ENCODE measurements at places on chromosomes 3 and 15. TPM values are rescaled to one million over a fixed set of nuclear protein-coding genes. Genes with fewer than 3 reads are reported as not detected.

PML gene
- 134 TPM for total RNA-seq

GRCh38 chr15:88874275-88874674 lies 21.1 kb downstream of the HAPLN3 start:
- no peak for DNase-seq

HIGD2B gene
- total RNA-seq = under 0.01 TPM

DNA sequence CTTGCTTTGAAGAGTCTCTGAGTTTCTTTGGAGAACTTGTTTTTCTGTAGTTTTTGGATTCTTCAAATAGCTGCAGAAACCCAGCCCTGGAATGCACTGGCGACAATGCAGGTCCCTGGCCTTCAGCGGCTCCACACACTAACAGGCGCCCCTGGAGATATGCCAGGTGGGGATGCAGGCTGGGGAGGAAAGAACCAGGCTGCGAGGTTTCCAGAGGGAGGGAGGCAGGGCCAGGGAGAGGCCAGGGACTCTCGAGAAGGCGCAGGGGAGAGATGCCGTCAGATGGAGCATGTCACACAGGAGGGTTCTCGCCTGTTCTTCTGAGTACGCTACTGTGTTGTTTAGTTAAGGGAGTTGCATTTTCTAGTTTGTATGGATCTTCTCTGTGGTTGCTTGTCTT lies 283.1 kb downstream of the GABRG3 start:
- DNase-seq = no peak

DNA sequence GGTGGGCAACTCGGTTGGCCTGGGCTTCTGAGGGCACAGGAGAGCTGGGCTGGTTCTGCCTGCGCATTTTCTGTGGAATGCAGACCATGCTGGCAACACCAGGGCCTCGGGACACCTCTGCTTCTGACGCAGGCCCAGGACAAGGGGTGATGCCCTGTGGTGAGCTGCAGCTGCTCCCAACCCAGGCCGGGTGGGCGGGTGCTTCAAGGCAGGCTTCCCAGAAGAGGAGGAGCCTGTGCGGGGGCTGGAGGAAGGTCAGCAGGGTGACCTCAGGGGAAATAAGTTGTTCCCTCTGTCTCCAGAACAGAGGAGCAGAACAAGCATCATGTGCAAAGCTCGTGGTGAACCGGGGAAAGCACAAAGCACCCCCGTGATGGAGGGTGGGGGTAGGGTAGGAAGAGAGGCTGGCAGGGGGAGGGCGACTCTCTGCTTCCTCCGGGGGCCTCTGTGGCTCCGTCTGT lies 11.0 kb upstream of the PLXNA1 start:
- no peak for DNase-seq

CDCP1 gene
- total RNA-seq = 14.0 TPM

- no peak for DNase-seq
Measured at GRCh38 chr15:25230442-25230841, 208.4 kb downstream of the UBE3A start.

DNA sequence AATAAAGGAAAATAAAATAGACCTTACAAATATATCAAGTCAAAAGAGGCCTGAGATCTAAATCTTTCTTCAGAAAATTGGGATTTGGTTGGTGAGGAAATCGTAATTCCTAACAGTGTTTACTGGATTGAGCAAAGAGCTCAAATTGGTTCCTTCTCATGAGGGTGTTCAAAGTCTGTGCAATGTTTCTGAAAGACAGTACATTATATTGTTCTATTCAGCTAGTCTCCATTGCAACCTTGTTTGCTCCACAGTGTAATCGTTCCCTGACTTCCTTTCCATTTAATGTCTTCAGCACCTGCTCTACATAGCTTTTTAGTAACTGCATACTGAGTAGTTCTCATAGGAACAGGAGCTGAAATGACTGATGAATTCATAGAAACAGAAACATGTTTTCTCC lies 326.8 kb downstream of the SUCLG2 start:
- DNase-seq = no peak

- no peak for DNase-seq
Measured at GRCh38 chr15:73326157-73326556, 42.6 kb downstream of the HCN4 start.

- DNase-seq = no peak
Measured at GRCh38 chr3:13891492-13892073, 11.7 kb upstream of the WNT7A start.

- DNase-seq = no peak
Measured at GRCh38 chr3:191444569-191444968, 16.4 kb upstream of the PYDC2 start.

WDR72 gene
- 12.7 TPM for total RNA-seq

SUCNR1 gene
- 1.6 TPM for total RNA-seq

- peak; percentile 41 for DNase-seq
Measured at GRCh38 chr15:68431792-68432401, at the start of gene ITGA11. Gene ITGA11, minus strand, starts transcription at chr15:68432163. Its CDS starts 97 bp downstream, at chr15:68432066.

A4GNT gene
- total RNA-seq = not detected

DNA sequence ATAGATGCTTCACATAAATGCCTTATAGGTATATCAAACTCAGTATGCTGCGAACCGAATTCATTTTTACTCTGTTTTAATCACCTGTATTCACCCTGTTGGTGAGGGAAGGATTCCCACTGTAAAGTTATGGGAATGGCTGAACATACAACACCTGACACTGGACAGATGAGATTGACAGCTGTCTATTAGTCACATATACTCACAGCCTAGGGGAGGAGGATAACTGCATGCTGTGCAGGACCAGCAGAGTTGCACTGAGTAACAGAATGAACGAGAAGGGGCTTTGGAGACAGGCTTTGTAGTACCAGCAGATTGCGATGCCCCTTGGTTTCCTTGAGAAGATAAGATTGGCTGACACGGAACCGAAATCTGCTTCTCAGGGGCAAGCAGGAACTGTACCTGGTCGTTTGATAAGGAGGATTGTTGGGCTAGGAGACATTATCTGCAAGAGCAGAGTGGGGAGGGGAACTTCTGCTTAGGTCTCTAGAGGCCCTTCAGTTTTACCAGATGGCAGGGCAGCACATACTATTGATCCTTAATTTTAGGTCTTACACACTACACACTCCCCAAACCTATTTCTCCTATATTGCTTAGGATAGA lies 43.5 kb upstream of the SLC22A13 start:
- DNase-seq = peak; percentile 25

- DNase-seq = no peak
Measured at GRCh38 chr3:13498354-13499060, 18.4 kb downstream of the HDAC11 start.

DNAJB11 gene
- 23.4 TPM for total RNA-seq

GP5 gene
- 0.27 TPM for total RNA-seq

C3orf70 gene
- under 0.01 TPM for total RNA-seq

DUOXA1 gene
- under 0.01 TPM for total RNA-seq

- no peak for DNase-seq
Measured at GRCh38 chr3:32229565-32229964, 8.9 kb upstream of the CMTM8 start.

GRCh38 chr3:146817704-146818103 lies 212.6 kb upstream of the PLSCR5 start:
- no peak for DNase-seq

GRCh38 chr3:129619726-129620162 lies 13.3 kb upstream of the PLXND1 start:
- DNase-seq = no peak

FANCD2OS gene
- not detected for total RNA-seq

RPSA gene
- 2,792 TPM for total RNA-seq

PLA2G4D gene
- not detected for total RNA-seq

- no peak for DNase-seq
Measured at GRCh38 chr15:95174301-95175259, 943.2 kb downstream of the MCTP2 start.

GXYLT2 gene
- total RNA-seq = 0.27 TPM

LRRC3B gene
- total RNA-seq = under 0.01 TPM

DNA sequence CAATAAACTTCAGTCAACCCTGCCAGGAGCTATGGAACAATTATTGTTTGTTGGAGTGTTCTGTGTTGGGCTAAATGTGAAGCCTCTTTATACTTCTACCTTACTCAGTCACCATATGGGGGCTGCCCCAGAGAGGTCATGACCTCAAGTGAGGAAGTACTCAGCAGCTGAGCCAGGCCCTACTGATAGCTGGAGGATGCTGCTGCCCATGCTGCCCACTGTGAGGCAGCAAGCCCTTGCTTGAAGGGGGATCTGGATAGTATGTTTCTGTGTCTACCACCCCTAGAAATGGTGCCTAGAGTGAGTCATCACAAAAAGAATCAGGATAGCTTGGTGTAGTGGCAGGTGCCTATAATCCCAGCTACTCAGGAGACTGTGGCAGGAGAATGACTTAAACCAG lies 4.5 kb upstream of the RPL24 start:
- peak; percentile 52 for DNase-seq

MFSD1 gene
- 108 TPM for total RNA-seq

DNA sequence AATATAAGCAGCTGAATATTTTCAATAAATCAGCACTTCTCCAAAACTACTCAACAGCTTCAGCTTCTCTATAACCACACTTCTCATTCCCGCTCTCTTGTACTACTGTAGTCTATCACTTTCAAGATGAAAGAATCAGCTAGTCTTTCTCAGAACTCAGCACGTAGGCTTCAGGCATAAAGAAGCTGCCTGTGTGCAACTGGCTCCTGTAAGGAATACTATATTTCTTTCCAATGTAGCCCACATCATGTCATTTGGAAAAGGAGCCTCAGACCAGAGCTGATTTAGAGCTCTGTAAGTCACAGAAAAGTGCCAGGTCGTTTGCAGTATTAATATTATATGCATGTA lies 62.3 kb downstream of the FMN1 start:
- no peak for DNase-seq

DNA sequence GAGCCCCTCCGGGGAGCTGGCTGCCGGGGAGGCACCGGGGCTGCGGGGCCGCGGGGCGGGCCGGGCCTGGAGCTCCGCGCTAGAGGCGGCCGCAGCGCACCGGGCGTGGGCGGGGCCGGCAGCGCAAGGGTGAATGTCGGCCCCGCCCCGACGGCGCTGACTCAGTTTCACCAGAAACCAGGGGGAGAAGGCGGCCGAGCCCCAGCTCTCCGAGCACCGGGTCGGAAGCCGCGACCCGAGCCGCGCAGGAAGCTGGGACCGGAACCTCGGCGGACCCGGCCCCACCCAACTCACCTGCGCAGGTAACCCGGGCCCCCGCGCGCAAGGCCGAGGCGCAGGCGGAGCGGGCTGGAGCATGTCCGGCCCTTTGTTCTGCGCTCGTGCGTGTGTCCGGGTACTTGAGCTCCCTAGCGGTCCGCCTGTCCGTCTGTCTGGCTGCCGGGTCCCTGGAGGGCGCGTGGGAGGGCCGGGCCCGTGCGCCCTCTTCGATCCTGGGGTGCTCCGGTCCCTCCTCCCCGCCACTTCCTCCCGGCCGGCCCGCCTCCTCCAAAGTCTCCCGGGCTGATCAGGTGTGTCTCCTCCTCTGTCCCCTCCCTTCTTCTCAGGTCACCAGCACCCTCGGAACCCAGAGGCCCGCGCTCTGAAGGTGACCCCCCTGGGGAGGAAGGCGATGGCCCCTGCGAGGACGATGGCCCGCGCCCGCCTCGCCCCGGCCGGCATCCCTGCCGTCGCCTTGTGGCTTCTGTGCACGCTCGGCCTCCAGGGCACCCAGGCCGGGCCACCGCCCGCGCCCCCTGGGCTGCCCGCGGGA lies at the start of gene SPINT1:
SPINT1 (plus strand) TSS at position 164 of the 811 bp plus-strand sequence; CDS start at position 671, 507 bp downstream.
- DNase-seq = peak; percentile 31

DNA sequence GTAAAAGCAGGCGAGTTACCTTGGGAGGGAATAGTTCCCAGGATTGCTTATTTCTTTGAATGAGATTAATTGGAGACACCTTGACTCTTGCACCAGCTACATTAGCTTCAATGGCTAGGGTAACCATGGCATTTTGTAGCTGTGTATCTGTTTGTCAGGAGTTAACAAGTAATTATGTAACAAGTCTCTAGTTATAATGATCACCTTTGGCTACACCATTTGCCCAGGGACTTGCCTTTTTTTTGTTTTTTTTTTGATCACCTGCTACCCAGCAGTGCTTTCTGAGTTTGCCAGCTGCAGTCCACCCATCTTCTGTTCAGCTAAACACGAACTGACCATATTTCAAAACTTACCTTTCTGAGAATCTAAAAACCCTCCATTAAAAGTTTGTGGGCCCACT lies 2.2 kb downstream of the MED12L start:
- no peak for DNase-seq

TGM4 gene
- total RNA-seq = not detected

DNA sequence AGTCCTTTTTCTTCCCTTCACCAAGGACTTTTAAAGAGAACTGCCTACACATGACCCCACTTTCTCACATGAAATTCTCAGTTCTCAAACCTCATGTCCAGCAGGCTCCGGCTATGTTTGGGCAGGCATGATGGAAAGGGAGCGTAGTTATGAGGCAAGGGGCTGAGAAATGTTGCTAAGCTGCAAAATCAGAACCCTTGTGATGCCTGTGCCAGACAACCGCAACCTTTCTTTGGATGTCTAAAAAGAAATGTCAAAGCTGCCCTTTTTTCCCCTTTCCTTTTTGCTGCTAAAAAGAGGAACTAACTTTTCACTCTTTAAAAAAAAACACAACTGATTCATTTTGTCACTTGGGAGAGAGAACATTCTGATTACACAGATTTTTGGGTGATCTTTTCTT lies 19.2 kb downstream of the GNB4 start:
- DNase-seq = peak; percentile 49

SLC15A2 gene
- total RNA-seq = 6.7 TPM

ALDH1A2 gene
- not detected for total RNA-seq

DNA sequence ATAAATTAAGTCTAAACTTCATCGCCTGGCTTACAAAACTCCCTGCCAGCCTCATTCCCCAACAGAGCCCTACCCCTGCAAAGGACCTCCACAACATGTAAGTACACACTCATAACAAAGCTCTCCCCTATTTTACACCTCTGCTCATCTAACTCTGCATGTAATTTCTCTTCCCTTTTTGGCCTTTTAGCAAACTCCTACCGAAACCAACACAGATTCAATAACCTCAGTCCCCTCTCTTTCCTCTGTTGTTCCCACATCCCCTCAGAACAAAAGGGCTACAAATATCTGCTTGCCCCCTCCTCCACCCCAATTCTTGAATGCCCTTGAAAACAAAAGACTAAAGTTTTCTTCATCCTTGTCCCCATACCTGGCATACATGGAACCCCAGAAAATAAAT lies 662 bp downstream of the UBL7 start:
- DNase-seq = no peak

DNA sequence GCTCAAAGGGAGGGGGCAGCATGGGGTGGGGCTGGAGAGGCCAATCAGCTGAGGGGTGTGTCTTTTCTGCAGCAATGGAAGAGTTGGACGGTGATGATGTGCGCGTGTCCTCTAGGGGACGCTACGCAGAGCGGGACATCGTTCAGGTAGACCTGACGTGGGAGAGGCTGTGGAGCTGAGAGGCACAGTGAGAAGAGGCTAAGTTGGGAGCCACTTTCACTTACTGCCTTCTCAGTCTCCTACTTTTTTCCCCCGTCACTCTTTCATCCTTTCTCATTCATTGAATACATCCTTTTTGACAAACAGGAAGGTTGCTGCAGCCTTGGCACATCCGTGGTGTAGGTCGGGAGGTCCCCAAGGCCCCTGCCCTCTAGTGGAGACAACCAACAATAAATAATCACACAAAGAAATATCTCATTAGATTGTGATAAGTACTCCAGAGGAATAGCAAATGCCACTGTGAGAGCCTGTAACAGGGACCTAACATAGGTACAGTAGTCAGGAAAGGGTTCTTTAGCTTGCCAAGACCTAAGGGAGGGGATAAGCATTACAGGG lies 4.4 kb upstream of the BRPF1 start:
- DNase-seq = peak; percentile 77
